HuH-7.5 (cell line): ENCODE measurements at places on chromosomes 12 and 14.

DNA sequence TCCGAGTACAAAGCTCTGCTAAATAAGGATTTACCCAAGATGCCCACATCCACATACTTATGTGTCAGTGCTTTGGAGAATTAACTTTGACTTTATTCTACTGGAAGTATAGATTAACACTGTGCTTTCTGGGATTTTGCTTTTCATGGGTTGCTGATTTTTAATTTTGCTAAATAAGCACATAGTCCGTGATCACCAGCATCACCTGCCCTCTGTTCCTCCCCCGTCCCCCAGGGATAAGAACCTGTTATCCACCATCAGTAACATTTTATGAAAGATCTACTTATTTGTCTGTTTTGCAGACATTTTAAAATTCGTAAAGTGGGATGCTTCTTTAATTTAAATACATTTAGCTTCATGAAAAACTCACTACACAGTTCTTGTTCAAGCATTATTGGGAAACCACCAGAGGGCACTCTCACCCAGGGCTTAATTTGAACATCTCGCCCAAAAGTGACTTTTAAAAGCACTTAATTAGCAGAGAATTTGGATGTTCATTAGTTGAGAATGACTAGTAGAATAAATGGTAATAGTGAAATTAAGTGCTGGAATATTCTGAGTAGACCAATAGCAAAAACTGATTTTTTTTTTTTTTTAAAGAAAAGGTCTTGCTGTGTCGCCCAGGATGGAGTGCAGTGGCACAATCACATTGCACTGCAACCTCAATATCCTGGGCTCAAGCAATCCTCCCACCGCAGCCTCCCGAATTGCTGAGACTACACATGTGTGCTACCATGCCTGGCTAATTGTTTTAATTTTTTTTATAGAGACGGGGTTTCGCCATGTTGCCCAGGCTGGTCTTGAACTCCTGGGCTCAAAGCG lies 35.7 kb downstream of the MRPL42 start:
- DNase-seq, result no peak

GRCh38 chr14:75877884-75878283 lies 103.9 kb downstream of the TGFB3 start:
- no peak for DNase-seq

GRCh38 chr12:88230271-88230670 lies 88.2 kb downstream of the TMTC3 start:
- no peak for DNase-seq

- no peak for DNase-seq
These were observed 101.1 kb upstream of the ST8SIA1 start for GRCh38 chr12:22435583-22435982.

- no peak for DNase-seq
These were observed 167.3 kb upstream of the RTL1 start for GRCh38 chr14:101070540-101071492.

DNA sequence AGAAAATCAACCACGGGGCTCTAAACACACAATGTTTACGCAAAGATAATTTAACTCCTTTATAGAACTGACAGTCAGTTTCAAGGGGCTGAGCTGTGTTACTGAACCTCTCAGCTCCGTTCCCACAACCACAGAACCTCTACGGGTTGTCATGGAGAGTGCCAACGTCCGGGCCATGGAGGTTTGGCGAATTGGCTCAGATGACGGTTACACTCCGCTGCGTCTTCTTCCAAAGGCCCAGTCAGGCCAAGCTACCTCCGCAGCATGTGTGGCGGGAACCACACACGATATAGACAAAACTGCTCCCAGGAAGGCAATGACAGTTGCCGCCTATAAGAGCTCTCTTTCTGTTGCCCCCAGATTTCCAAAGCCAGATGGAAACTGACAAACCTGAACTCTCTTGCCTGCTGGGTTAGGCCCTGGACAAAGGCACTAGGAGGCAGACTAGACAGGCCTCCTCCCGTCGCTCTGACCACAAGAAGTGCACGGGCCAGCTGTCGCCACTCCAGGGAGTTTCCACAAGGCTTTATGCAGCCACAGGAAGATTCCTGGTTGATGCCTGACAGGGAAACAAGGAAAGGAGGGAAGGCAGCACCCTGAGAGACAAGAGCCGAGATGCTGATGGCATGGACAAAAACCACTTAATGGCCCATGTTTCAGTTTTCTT lies 30.3 kb downstream of the CCDC88C start:
- DNase-seq, result no peak

GRCh38 chr14:50741567-50741966 lies 73.5 kb upstream of the SAV1 start:
- no peak for DNase-seq

DNA sequence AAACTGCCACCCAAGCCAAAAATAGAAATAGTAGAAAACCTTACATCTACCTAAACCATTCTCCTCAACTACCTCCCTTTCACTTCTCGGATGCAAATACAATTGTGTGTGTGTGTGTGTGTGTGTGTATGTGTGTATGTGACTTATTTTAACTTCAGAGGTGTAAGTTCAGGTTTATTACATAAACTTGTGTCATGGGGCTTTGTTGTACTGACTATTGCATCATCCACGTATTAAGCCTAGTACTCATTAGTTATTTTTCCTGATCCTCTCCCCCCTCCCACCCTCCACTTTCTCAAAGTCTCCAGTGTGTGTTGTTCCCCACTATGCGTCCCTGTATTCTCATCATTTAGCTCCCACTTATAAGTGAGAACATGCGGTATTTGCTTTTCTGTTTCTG lies 592.5 kb upstream of the ATP2B1 start:
- DNase-seq, result no peak

GRCh38 chr12:49549735-49550692 lies 11.2 kb downstream of the KCNH3 start:
- DNase-seq, result no peak

GRCh38 chr14:76920331-76921087 lies 94.3 kb downstream of the LRRC74A start:
- DNase-seq, result no peak

DNA sequence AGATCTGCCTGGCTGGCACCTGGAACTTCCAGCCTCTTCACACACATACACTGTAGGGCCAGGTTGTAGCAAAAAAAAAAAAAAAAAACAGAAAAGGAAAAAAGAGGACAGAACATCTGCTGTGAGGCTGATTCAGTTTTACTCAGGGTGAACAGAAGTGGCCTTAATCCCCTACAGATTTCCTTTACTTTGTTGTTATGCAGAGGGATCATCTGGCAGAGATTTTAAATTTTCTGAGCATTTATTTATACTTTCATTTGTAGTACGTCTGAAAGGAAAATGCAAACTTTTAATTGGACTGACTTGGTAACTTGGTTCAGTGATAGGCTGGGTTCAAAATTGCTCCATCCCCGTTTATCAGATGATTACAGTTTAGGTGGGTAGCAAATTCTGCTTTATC lies 50.8 kb upstream of the PRICKLE1 start:
- no peak for DNase-seq

- DNase-seq, result no peak
These were observed 30.4 kb downstream of the POLR3B start for GRCh38 chr12:106387848-106388377.

DNA sequence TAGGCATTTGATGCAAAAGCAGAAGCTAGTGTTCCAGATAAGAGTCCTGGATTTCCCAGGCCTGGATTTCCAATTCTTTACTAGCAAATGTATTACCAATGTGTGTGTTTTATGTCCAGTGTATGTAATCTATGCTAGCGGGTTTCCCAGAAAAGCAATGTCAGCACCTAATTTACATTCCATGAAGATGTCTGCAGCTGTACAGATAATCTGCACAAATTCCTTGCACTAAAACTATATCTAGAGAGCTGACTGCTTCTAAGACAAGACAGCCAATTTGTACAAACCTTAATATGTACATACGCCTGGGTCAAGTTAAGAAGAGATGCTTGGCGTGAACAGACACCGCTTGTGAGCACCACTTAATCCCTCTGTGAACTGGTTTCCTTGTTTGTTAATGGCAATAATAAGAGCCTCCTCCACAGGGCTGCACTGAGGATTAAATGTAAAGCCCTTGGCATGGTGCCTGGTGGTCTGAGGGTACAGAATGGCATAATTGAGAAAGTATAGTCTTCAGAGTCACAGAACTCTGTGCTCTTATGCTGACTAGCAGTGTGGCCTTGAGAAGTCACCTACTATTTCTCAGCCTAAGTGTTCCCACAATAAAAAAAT lies 185.6 kb downstream of the EPS8 start:
- no peak for DNase-seq

DNA sequence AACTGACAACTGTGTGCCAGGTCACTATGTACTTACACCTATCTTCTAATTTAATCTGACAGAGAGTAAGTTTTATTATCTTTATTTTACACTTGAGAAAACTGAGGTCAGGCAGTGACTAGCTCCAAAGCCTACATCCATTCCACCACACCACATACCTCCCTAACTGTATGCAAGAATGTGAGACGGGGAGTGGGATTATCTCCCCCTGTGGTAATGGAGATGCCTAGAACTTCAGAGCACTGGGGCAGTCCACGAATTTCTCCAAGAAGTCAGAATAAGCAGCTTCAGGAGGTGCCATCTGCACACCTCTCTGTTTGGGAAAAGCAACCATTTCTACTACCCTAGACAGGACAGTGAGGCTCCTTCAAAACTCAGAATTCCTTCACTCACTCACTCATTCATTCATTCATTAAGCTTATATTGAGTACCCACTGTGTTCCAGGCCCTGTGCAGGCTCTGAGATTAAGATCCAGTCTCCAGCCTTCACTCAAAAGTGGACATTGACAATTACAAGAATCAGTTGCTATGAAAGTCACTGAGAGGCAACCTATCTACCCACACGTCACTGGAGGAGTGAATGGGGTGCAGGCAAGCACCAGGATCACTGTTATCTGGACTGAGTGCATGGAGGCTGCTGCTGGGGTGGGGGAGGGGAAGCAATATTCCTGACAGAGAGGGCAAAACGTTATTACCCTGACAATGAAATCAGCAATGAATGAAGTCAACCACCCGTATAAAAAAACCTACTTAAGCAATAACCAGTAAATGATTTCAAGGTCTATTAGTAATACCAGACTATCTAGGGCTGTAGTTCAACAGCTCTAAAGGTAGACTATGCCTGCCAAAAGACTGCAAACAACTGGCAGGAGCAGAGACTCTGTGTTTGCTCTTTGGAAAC lies 18.0 kb downstream of the SLC7A7 start:
- DNase-seq, result no peak
